ENCODE measurements at places on chromosomes 16 and 17.

GRCh38 chr16:78645657-78646056 lies 546.2 kb downstream of the WWOX start:
- no peak overlapping the region for H3K27ac ChIP-seq
- H3K4me3 ChIP-seq: no peak overlapping the region
- H3K27me3 ChIP-seq: peaks cover 12% of the 10 kb centered on the region

DNA sequence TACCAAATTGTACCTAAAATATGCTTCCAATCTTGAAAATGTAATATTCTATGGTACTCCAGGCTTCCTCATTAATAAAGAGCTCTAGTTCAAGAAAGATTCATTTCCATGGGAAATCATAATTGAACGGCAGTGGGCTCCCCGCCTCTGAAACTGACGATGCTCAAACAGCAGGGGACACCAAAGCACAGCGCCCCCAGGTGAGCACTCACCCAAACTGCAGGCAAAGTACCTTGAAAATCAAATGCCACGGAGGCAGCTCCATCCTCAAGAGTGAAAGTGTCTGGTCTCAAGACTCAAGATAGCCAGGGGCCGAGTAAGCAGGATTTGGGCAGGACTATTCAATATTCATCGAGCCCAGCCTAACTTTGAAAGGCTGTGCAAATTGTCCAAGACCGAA lies 217.4 kb upstream of the TNRC6C start:
- H3K27me3 ChIP-seq: peaks cover 35% of the 10 kb centered on the region
- peaks cover 7% of the 10 kb centered on the region for H3K4me1 ChIP-seq
- H3K27ac ChIP-seq: no peak overlapping the region
- no peaks in the 10 kb centered on the region for H3K36me3 ChIP-seq

DNA sequence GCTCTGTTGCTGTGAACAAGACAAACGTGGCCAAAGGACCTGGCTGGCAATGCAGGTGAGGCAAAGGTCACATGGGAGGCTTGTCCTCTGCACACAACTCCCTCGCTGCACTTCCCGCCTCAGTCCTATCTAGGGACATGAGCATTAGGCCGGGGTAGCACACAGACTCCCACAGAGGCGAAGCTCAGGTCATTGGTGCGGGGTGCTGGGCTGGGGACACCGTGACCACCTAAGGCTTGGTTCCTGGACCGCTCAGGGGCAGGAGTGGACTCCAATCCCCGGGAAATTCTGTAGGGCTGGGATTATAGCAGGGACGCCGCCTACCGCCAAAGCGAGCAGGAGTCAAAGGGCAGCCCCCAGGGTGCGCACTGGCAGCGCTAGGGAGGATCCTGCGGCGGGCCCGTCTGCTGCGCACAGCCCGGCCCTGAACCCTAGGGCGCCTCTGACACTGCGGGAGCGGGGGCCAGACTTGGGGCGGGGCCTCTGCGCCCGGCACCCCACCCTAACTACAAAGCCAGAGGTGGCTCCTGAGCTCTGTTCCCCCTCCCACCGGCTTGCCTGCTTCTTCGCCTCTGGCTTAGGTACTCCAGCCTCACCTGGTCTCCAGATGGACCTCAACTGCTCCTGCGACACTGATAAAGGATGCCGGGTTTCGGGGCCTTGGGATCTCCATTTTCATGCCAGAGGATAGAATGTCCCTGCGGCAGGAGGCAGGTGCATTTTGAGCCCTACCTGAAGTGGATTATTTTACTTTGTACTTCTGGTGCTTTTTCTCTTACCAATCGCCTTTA lies 3.9 kb upstream of the MT1B start:
- no peak for DNase-seq
- H3K4me1 ChIP-seq: peaks cover 4% of the 10 kb centered on the region
- H3K27me3 ChIP-seq: peaks cover 100% of the 10 kb centered on the region
- H3K4me3 ChIP-seq: no peak overlapping the region
- no peaks in the 10 kb centered on the region for H3K36me3 ChIP-seq

GRCh38 chr17:77253611-77254051 lies 112.9 kb downstream of the SEC14L1 start:
- H3K27me3 ChIP-seq: peaks cover 11% of the 10 kb centered on the region
- no peaks in the 10 kb centered on the region for H3K36me3 ChIP-seq
- DNase-seq: no peak
- H3K27ac ChIP-seq: peak overlapping the region; percentile 47
- H3K4me3 ChIP-seq: no peak overlapping the region
- peaks cover 27% of the 10 kb centered on the region for H3K4me1 ChIP-seq

- H3K4me3 ChIP-seq: no peak overlapping the region
- no peaks in the 10 kb centered on the region for H3K27me3 ChIP-seq
- no peak for DNase-seq
Measured at GRCh38 chr17:5049314-5049841, 14.2 kb upstream of the SLC52A1 start.

GRCh38 chr16:88526906-88527185 lies 43.4 kb upstream of the ZC3H18 start:
- no peak overlapping the region for H3K27ac ChIP-seq
- no peak overlapping the region for H3K4me3 ChIP-seq
- H3K4me1 ChIP-seq: peaks cover 16% of the 10 kb centered on the region
- peaks cover 13% of the 10 kb centered on the region for H3K36me3 ChIP-seq

- no peaks in the 10 kb centered on the region for H3K36me3 ChIP-seq
- no peaks in the 10 kb centered on the region for H3K4me1 ChIP-seq
- no peak overlapping the region for H3K27ac ChIP-seq
- H3K27me3 ChIP-seq: no peaks in the 10 kb centered on the region
Measured at GRCh38 chr16:35788381-35788780, 2329.0 kb downstream of the TP53TG3F start.

GRCh38 chr17:67974598-67975066 lies 21.6 kb downstream of the C17orf58 start:
- no peaks in the 10 kb centered on the region for H3K27me3 ChIP-seq
- H3K4me1 ChIP-seq: peaks cover 2% of the 10 kb centered on the region
- H3K36me3 ChIP-seq: peaks cover 39% of the 10 kb centered on the region
- no peak overlapping the region for H3K4me3 ChIP-seq

DNA sequence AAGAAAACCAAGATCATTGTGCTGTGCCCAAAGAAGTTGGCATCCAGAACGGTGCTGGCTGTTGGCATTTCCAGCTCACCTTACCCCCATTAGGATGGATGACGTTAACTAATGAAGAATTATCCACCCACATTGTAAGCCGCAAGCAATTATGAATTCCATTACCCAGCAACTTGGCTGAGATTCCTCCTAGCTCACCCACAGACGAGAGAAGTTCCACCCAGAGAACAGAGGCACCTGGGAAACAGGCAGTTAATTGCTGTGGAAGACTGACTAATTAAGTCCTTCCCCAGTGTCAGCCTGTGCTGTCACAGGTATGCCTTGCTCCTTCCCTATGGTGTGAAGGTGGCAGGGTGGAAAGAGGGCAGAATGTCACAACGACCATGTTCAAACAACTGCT lies 456.2 kb upstream of the CDH5 start:
- H3K27me3 ChIP-seq: peaks cover 19% of the 10 kb centered on the region
- H3K4me3 ChIP-seq: no peak overlapping the region
- no peaks in the 10 kb centered on the region for H3K4me1 ChIP-seq
- DNase-seq: no peak

- H3K4me3 ChIP-seq: no peak overlapping the region
- peaks cover 29% of the 10 kb centered on the region for H3K4me1 ChIP-seq
- peaks cover 27% of the 10 kb centered on the region for H3K36me3 ChIP-seq
- no peak for DNase-seq
- H3K27me3 ChIP-seq: no peaks in the 10 kb centered on the region
Measured at GRCh38 chr17:50192144-50192617, 9.2 kb downstream of the COL1A1 start.

- H3K4me1 ChIP-seq: no peaks in the 10 kb centered on the region
- no peak overlapping the region for H3K27ac ChIP-seq
- no peak overlapping the region for H3K4me3 ChIP-seq
Measured at GRCh38 chr16:69363281-69363717, 11.7 kb upstream of the TMED6 start.

DNA sequence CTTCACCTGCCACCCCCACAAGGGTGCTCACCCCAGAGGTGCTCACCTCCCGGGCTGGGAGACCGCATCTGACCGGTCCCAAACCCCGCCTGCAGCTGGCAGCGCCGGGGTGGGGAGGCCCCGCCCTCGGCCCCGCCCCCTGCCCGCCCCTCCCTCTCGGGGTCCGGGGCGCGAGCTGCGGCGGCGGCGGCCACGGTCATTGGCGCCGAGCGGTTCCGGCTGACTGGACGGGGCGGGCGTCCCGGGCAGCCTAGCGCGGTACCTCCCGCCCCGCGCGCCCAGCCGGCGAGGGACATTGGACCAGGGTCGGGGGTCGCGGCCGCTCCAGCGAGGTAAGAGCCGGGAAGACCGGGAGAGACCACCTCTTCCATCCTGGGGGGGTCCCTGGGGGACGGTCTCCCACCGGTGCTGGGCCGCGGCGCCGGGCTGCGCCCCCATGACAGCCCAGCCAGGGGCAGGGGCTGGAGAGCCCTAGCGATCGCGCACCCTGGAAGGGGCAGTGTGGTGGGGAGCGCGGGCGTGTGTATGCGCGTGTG lies at the start of gene CACNG5:
TSS of gene CACNG5 (plus strand) at position 199 of the 536 bp plus-strand sequence. CDS start 42,216 bp downstream, outside the sequence.
- no peaks in the 10 kb centered on the region for H3K4me1 ChIP-seq
- peaks cover 81% of the 10 kb centered on the region for H3K27me3 ChIP-seq
- H3K4me3 ChIP-seq: peak within 1 kb of the TSS; percentile 33

- H3K36me3 ChIP-seq: no peaks in the 10 kb centered on the region
- H3K4me1 ChIP-seq: no peaks in the 10 kb centered on the region
- peaks cover 2% of the 10 kb centered on the region for H3K27me3 ChIP-seq
- no peak overlapping the region for H3K4me3 ChIP-seq
- no peak overlapping the region for H3K27ac ChIP-seq
- DNase-seq: no peak
Measured at GRCh38 chr16:57949013-57949412, 21.9 kb downstream of the CNGB1 start.

DNA sequence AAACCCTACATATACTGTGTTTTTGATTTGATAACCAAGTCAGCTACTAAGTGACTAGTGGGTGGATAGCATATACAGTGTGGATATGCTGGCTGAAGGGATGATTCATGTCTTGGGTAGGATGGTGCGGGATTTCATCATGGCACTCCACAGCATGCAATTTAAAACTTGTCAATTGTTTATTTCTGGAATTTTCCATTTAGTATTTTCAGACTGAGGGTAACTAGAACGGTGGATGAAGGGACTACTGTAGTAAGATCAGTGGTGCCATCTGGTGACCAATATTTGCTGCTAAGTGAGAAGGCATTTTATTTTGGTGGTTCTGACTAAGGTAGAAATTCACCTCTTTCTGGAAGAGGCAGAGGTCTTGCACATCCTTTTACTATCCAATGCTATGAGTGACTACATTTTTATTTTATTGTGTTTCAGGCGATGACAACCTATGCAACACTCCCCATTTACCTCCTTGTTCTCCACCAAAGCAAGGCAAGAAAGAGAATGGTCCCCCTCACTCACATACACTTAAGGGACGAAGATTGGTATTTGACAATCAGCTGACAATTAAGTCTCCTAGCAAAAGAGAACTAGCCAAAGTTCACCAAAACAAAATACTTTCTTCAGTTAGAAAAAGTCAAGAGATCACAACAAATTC lies 3.1 kb downstream of the CDC6 start:
- H3K27ac ChIP-seq: no peak overlapping the region
- peaks cover 15% of the 10 kb centered on the region for H3K36me3 ChIP-seq
- no peak overlapping the region for H3K4me3 ChIP-seq
- no peaks in the 10 kb centered on the region for H3K27me3 ChIP-seq
- H3K4me1 ChIP-seq: peaks cover 14% of the 10 kb centered on the region

GRCh38 chr17:53270936-53271335 lies 551.8 kb upstream of the KIF2B start:
- H3K27me3 ChIP-seq: no peaks in the 10 kb centered on the region
- no peak for DNase-seq
- no peaks in the 10 kb centered on the region for H3K36me3 ChIP-seq
- H3K4me1 ChIP-seq: no peaks in the 10 kb centered on the region

DNA sequence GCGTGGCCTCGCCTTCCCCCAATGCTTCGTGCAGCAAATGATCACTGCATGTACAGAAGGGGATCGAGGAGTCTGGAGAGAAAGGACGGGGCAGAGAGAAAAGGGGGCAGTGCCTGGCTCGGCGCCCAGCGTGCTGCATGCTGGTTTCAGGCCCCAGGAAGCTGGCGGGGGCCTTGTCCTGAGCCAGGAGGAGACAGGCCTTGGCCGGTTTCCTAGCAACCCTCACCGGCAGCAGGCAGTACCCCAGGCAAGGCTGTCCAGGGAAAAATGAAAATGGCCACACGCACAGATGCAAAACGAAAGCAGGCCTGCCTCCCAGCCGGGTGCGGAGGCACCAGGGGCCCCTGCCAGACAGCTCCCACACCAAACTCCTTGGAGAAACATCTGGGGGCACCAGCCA lies 126.3 kb downstream of the ZFHX3 start:
- H3K4me3 ChIP-seq: peak overlapping the region; percentile 12
- H3K27me3 ChIP-seq: no peaks in the 10 kb centered on the region
- peak overlapping the region; percentile 84 for H3K27ac ChIP-seq
- H3K4me1 ChIP-seq: peaks cover 36% of the 10 kb centered on the region

DNA sequence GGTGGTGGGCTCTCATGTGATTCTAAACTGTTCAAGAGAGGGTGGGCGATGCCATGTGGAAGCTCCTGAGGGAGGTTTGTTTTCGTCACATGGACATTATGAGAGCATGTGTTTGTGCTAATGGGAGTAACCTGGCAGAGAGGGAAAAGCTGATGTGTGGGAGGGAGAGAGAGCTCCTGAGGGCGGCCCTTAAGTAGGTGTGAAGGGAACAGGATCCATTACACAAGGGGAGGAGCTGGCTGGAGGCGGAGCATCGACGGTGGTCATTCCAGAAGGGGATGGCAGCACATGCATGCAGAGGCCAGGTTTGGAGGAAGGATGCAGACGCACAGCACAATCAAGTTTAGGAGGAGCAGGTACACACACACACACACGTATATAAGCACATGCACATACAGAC lies 197.5 kb downstream of the RPTOR start:
- H3K36me3 ChIP-seq: peaks cover 31% of the 10 kb centered on the region
- DNase-seq: no peak
- H3K4me1 ChIP-seq: no peaks in the 10 kb centered on the region
- no peak overlapping the region for H3K27ac ChIP-seq
- H3K4me3 ChIP-seq: no peak overlapping the region

DNA sequence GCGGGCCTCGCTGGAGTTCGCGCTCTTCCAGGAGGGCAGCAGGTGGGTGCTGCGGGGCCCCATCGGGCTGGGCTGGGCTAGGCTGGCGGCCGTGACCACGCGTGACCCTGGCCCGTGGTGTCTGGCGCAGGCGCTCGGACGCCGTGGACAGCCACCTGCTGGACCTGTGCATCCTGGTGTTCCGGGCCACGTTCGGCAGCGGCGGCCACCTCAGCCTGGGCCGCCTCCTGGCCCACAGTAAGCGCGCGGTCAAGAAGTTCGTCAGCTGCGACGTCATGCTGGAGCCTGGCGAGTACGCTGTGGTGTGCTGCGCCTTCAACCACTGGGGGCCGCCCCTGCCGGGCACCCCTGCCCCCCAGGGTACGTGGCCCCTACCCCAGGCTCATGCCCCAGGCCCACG lies 8.0 kb upstream of the PRR35 start:
- H3K27ac ChIP-seq: no peak overlapping the region
- no peaks in the 10 kb centered on the region for H3K4me1 ChIP-seq
- peaks cover 2% of the 10 kb centered on the region for H3K36me3 ChIP-seq
- no peak overlapping the region for H3K4me3 ChIP-seq
- DNase-seq: no peak

GRCh38 chr17:1298606-1299005 lies 19.1 kb downstream of the TRARG1 start:
- peaks cover 10% of the 10 kb centered on the region for H3K4me1 ChIP-seq
- no peak overlapping the region for H3K27ac ChIP-seq
- peak overlapping the region; percentile 26 for H3K4me3 ChIP-seq
- H3K27me3 ChIP-seq: peaks cover 35% of the 10 kb centered on the region
- H3K36me3 ChIP-seq: no peaks in the 10 kb centered on the region

- H3K36me3 ChIP-seq: no peaks in the 10 kb centered on the region
- H3K4me1 ChIP-seq: no peaks in the 10 kb centered on the region
- H3K27ac ChIP-seq: no peak overlapping the region
- H3K4me3 ChIP-seq: no peak overlapping the region
Measured at GRCh38 chr16:6192984-6193383, 1095.4 kb upstream of the EEF2KMT start.

GRCh38 chr16:85446951-85447692 lies 166.0 kb upstream of the GSE1 start:
- DNase-seq: no peak
- peaks cover 49% of the 10 kb centered on the region for H3K4me1 ChIP-seq
- no peak overlapping the region for H3K27ac ChIP-seq
- peaks cover 2% of the 10 kb centered on the region for H3K36me3 ChIP-seq

Data from mesothelial cell of epicardium (in vitro differentiated cells).